ENCODE measurements at places on chromosomes 7 and 10.
A peak's percentile ranks its signal among the peaks of the same experiment; 100 is the strongest.

- DNase-seq, result no peak
Observed at GRCh38 chr7:14242175-14242574, 252.7 kb upstream of the ETV1 start.

- DNase-seq, result no peak
Observed at GRCh38 chr10:103889121-103889720, 28.8 kb downstream of the STN1 start.

- DNase-seq, result no peak
Observed at GRCh38 chr10:78968943-78969342, 99.8 kb upstream of the ZMIZ1 start.

DNA sequence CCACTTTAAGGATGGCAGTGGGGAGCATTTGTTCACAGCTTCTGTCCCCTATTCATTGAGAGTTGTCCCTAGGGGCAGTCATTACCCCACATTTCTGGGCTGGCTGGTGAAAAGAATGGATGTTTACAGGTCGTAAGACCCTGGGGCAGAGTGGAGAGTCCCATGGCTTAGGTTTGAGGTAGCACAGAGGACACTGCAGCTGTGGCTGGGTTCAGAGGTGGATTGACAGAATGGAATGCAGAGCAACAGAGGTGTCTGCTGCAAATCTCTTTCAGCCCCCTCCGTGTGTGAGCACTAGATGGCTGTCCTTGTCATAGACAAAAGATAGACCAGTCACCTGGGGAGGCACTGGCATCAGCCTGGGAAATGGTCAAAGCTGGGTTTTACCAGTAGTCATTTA is 141.9 kb downstream of the CACNB2 start:
- DNase-seq, result no peak

- DNase-seq, result peak; percentile 44
Observed at GRCh38 chr10:104080762-104081161, 4.9 kb downstream of the COL17A1 start.

GRCh38 chr7:117830422-117830954 is 42.8 kb downstream of the CTTNBP2 start:
- no peak for DNase-seq

GRCh38 chr7:82726038-82726800 is 282.6 kb upstream of the CACNA2D1 start:
- DNase-seq, result no peak

DNA sequence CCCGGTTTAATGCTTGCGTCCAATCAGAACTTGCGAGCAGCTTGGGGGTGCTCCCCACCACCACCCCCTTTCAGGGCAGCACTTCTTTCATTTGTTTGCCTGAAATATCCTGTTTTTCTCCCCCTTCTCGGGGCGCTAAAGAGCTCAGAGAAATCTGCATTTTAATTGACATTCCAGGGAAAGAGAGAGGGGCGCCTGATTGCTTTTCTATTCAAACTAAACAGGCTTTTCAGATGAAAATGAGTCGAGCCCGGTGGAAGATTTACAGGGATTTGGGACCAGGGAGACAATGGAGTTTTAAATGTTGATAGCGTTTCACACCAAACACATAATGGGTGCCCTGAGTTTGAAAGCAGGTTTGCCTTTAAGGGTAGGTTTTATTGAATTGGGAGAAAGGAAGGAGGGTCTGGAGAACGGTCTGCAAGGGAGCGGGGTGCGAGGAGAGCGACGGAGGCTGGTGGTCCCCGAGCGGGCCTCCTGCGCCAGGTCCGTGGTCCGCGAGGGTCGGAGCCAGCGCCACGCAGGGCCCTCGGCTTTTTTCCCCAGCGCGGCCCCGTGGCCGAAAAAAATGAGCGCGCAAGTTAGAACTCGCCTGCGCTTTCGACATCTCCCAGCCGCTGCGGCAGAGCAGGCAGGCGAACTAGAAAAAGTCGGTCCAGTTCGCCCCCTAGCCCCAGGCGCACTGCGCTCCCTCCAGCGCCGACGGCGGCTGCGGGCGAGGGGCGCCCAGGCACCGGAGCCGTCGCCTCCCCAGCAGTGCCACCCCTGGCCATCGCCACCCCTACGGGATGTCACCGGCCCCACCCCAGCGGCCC is 1.3 kb downstream of the FGFR2 start:
- DNase-seq, result peak; percentile 21

Measured in iris pigment epithelial cell (primary cell).